8988T (cell line): ENCODE measurements at places on chromosomes 12 and 14.

GRCh38 chr14:69093631-69094421 is 59.1 kb downstream of the DCAF5 start:
- DNase-seq = no peak

- DNase-seq = no peak
Observed at GRCh38 chr12:77231501-77231918, 166.1 kb upstream of the E2F7 start.

GRCh38 chr12:53754188-53754585 is 2.4 kb upstream of the CISTR start:
- no peak for DNase-seq

GRCh38 chr14:28098856-28099255 is 667.7 kb upstream of the FOXG1 start:
- no peak for DNase-seq

DNA sequence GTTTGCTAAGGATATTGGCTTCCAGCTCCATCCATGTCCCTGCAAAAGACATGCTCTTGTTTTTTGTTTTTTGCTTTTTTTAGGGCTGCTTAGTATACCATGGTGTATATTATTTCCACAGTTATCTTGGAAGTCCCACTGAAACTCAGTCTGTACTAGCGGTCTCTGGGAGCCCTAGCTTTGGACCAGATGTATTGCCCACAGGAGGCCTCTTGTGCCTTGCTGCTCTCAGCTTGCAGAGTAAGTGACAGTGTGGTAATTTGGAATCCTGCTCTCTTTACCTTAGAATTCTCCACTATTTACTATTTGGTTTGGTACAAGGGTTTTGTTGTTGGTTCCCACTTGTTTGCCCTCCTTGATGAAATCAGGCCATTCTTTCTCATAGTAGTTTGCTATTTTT is 1022.9 kb downstream of the LRFN5 start:
- no peak for DNase-seq

GRCh38 chr12:50572287-50572686 is 67.5 kb downstream of the DIP2B start:
- DNase-seq = no peak

DNA sequence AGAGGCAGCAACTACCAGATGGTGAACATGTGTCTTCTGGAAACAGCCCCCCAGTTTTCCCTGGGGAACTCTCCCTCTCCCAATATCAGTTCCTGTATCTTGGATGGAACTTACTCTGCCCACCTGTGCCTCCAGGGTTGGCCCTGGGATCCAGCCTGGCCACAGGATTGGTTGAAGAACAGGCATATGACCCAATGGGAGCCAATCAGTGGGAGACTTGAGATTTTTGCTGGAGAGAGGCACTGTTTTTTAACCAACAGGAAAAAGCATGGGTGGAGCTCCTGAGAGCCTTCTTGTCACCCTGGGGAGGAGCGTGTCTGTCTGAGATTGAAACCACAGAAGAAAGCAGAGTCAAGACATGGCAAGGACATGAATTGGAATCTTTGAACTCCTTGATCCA is 33.6 kb upstream of the COX6A1 start:
- DNase-seq = no peak

DNA sequence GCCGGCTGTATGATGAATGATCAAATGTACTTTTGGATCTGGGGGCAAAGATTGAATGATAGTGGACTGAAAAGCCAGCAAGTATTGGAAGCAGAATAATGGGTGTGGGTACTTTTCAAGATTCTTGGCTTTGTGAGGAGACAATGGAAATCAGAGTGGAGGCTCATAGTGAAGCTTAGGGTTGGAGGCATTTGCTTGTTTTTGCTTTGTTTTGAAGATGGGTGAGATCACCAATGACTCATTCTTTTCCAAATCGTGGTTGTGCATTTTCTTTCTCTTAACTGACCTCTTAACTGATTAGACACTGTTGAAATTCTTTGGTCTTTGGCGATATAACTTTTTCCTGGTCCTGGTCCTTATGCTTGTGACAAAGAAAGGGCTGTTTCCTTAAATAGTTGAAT is 54.4 kb downstream of the PELI2 start:
- no peak for DNase-seq

- no peak for DNase-seq
Observed at GRCh38 chr14:53491256-53491883, 338.2 kb upstream of the DDHD1 start.

- DNase-seq = no peak
Observed at GRCh38 chr14:65804439-65805112, 392.0 kb downstream of the FUT8 start.

- no peak for DNase-seq
Observed at GRCh38 chr12:132493482-132494178, 3.7 kb downstream of the FBRSL1 start.

DNA sequence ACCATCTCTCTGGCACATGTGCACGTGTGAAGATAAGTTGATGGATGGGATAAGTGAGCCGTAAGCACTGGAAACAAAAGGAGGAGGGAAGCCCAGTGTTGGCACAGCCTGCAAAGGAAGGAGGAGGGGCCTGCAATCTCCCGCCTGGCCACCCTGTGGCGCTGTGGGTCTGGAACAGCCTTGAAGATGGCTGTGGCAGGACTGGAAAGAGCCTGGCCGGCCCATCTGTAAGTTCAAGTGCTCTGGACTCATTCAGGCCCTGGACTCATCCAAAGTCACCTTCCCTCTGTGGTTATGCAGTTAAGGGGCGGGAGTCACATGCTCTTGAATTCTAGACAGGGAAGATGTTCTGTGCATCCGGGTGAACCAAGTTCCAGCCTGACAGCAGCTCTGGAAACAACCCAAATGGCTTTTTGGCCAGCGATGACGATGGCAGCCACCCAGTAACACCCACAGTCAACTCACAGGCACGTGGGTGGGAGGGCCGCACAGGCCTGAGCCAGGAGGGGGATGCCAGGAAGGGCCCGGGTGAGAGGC is 50.4 kb downstream of the CHGA start:
- peak; percentile 75 for DNase-seq

DNA sequence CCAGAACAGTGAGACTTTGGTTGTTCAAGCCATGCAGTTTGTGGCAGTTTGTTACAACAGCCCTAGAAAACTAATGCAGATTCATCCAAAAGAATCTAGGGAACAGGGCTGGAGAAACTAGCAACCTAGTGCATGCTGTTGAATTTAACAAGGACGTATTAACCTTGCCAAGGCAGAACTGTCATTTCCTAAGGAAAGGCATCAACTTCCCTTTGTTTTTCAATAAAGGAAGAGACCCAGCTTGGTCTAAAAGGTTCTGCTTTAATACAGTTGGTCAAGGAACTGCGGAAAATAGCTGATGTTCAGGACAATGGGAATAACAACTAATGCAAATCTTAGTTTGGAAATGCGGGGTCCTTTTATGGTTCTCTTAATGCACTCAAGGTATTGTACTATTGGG is 11.5 kb downstream of the AK7 start:
- DNase-seq = no peak

GRCh38 chr12:52061470-52062166 is 8.2 kb upstream of the ATG101 start:
- no peak for DNase-seq

- DNase-seq = no peak
Observed at GRCh38 chr14:70032447-70032846, 153.2 kb downstream of the SMOC1 start.

DNA sequence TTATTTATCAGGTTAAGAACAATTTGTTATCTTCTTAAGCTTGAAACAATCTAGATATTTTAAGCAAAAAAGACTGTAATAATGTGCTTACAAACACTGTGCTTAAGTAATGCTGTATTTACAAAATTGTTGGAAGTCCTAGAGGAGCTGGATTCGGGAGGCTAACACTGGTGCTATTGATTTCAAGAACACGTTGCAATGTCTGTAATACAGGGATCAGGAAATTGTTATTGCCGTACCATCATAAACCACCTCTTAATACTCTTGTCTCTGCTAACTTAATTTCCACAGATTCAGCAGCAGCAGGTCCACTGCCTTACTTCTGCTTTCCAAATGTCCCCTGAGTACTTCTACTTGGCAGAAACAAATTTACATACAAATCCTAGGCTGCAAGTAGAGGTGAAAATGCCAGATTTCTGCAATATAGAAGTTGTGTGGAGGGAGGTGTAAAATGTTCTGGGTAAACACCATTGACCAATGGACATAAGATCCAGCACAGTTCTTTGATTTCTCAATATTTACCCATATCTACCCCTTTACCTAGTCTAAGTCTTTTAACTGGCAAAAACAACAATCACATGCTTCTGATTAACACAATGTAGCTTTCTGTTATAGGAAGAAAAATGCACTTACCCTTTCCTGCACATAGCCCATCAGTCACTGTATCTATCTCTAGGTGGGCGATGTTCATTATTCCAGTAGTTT is 663.4 kb downstream of the TMTC2 start:
- DNase-seq = no peak

GRCh38 chr12:19382111-19382526 is 57.2 kb upstream of the AEBP2 start:
- DNase-seq = no peak
